Daoy (cell line): ENCODE measurements at places on chromosomes 11 and 22. TPM values are rescaled to one million over a fixed set of nuclear protein-coding genes. Genes with fewer than 3 reads are reported as not detected.
A peak's percentile ranks its signal among the peaks of the same experiment; 100 is the strongest.

DNA sequence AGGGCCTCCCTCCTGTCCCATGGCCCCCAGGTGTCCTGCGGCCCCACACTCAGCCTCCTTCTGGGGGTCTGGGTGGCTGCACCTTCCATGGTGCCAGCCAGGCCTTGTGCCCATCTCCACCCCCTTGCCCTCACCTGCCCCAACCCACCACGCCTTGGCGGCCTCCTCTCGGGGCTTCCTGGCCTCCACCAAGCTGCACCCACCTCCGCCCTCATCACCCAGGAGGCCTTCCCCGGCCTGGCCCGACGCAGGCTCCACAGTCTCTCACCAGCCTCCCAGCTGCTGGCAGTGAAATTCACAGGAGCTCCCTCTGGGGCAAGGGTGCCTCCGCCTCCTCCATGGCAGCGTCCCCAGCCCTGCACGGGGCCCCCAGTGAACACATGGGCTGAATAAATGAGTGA lies 35.9 kb upstream of the WNT7B start:
- no peak for DNase-seq

DNA sequence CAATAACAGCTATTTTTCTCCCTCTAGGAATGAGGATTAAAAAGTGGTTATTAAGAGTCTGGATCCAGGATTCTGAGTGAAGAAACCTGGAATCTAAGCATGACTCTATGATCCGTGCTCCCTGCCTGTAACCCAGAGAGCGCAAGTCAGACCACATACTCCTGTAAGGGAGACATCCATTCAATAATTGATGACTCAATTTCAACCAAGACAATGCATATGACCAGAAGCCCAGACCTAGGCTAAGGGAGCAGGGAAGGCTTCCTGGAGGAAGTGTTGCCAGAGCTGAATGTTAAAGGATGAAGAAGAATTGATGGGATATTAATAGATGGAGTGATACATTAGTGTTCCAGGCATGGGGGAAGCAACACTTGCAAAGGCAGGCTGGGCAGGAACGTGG lies 13.8 kb upstream of the PAMR1 start:
- DNase-seq, result no peak

DNA sequence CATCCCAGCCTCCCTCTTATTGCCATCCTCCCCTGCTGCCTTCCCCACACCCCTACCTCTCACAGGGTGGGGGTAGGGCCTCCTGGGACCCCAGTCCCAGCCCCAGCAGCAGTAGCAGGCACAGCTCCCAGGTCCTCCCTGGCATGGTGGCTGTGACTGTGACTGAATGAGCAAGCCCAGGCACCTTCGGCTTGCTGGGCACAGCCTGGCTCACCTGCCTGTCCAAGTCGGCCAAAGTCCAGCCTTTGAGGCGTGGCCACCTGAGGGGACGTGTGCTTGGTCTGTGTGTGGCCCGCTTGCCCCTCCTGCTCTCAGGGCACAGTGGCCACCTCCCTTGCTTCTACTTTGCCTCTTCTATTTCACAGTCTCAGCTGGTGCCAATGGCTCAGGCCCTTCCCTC lies at the start of gene TREH:
TSS of gene TREH (minus strand) at position 168 of the 400 bp plus-strand sequence. CDS start at position 145, 23 bp downstream.
- no peak for DNase-seq

- DNase-seq, result no peak
Measured at GRCh38 chr11:72818971-72819370, 4.8 kb downstream of the ATG16L2 start.

BRSK2 gene
- 0.17 TPM in 1 of 2 replicates, not detected in the other for total RNA-seq

GRCh38 chr11:14290422-14290821 lies 68.6 kb downstream of the RRAS2 start:
- DNase-seq, result no peak

DNA sequence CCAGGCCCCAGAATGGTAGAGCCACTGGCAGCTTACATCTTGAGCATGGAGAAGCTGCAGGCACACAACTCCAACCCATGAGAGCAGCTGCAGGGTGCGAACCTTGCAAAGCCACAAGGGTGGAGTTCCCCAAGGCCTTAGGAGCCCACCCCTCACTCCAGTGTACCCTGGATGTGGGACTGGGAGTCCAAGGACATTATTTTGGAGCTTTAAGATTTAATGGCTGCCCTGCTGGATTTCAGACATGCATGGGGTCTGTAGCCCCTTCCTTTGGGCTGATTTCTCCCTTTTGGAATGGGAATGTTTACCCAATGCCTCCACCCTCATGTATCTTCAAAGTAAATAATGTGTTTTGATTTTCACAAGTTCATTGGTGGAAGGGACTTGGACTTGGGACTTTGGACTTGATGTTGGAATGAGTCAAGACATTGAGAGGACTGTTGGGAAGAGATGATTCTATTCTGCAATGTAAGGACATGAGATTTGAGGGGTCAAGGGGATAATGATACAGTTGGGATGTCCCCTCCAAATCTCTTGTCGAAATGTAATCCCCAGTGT lies 1.1 kb upstream of the KRTAP5-7 start:
- no peak for DNase-seq

APOL4 gene
- total RNA-seq, result not detected in 2 replicates

KRTAP5-5 gene
- not detected in 2 replicates for total RNA-seq

DNA sequence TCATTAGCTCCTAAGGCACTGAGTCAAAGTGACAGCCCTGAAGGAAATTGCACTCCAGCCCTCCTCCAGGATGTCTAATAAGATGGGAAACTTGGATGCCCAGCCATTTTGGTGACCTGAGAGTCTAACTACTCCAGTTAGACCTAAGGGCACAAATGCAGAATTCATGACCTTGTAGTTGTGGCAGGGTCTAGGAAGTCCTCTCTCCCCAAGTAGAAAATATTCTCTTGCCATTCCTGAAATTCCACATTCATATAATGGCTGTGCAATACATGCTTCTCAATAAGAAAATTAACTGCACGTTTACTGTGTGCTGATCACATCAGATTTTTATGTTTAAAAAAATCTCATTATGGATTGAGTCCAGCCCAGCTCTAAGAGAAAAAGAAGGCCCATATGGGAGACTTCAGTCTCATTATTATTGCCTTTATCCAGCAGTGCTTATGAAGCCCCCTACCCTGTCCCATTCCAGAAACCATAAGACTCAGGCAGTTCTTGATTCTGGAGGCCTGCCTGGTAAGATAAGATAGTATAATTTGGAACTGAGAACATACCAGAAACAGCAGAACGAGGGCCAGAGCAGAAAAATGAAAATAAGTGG lies 133.7 kb upstream of the LDLRAD3 start:
- DNase-seq, result no peak

- peak; percentile 98 for DNase-seq
Measured at GRCh38 chr22:36331306-36331911, 56.4 kb downstream of the MYH9 start.
